Endothelial cell (in vitro differentiated cells): ENCODE measurements at places on chromosomes 5 and 9.

GRCh38 chr5:1197876-1198666 is 3.3 kb upstream of the SLC6A19 start:
- DNase-seq = no peak

GRCh38 chr5:56815658-56816545 is 553 bp downstream of the MAP3K1 start:
- DNase-seq = peak; percentile 47

GRCh38 chr9:124932333-124932732 is 8.6 kb downstream of the GOLGA1 start:
- DNase-seq = no peak

DNA sequence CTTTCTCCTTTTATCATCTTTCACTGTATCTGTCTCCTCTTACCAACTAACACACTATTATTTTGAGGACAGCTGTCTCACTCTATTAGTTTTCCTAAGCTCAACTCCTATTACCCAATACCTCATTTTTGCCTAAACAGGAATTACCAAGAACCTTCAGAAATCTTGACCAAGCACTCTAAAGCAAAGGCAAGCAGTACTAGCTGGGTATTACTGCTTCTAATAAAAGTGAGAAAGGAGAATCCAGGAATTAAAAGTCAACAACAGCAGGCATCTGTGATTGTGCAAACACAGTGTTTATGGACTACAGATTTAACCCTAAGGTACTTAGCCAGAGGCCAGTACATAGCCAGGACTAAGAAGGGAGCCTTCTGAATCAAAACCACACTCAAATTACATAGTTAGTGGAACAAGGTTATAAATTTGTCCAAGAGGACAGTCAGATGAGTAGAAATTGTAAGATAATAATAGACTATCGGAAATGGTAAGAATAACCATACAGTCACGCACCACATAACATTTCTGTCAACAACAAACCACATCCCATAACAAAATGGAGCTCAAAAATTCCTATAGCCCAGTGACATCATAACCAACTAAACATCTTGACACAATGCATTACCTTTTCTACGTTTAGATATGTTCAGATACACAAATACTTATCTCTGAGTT is 8.3 kb downstream of the RFX3 start:
- DNase-seq = no peak

DNA sequence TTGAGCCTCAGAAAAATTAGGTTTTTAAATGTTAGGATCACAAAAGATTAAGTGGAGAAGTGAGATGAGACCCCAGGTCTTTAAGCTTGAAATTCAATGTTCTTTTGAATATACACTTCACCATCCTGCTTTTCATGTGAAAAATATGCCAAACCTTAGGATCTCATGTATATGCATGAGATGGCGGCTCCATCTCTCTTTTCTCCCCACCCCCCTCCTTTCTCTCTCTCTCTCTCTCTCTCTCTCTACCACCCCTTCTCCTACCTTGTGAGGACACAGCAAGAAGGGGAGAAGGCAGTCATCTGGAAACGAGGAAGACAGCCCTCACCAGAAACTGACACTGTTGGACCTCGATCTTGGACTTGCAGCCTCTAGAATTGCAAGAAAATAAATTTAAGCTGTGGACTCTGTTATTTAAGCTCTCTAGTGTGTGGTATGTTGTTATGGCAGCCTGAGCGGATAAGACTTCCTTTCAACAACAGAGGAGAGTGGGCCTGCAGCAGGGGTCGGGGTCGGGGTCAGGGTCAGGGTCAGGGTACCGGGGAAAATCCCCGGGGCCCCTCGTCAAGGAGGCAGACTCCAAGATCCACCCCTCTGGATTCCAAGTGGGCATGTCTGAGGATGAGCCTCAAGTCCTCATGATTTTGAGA is 16.4 kb upstream of the ALDH1B1 start:
- DNase-seq = no peak

DNA sequence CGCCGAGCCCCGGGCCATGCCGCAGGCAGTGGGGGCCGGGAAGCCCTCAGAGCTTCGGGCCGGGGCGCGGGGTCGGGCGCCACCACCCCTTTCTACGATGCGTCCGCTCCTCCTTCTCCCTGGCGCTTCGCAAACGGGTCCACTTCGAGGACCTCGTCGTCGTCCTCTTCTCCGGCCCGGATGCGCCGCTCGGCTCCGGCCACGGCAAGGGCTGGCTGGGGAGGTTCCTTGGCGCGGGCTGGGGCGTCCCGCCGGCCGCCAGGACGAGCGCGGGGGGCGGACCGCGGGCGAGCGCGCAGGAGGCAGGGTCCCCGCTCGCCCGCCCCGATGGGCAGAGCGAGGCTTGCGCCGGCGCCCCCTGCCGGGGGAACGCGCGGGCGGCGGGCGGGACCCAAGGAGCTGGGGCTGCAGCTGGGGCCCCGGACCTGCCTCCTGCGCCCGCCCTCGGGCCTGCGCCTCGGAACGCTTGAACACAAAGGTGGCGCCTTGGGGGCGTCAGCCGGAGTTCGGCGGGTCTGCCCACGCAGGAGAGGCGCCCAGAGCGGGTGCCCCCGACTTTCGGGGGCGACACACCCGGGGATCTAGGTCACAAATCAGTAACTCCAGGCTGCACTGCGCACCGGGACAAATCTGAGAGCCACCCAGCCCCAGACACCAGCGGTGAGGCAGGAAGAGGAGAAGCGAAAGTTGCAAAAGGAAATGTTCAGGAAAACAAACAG is at the start of gene ROR2:
Gene ROR2, minus strand, starts transcription at position 283 of the 719 bp plus-strand sequence.
- DNase-seq = peak; percentile 91

- no peak for DNase-seq
Measured at GRCh38 chr5:113897748-113898147, 384.3 kb downstream of the YTHDC2 start.

GRCh38 chr5:113145757-113146387 is 169.3 kb downstream of the DCP2 start:
- no peak for DNase-seq

DNA sequence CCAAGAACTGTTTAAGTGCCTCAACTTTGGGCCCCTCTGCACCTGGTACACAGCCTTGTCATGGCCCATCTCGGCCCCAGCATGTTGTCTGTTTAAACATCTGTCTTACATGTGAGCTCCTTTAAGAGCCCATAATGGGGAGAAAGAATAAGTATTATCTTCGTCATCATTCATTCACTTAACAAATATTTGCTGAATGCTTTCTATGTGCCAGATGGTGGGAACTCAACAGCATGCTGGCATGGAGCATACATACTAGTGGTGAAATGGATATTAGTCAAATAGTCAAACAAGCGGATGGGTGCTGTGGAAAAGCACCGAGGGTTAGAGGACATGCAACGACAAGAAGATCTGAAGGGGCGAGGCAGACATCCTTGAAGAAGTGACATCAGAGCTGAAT is 54.5 kb downstream of the GABBR2 start:
- no peak for DNase-seq

GRCh38 chr5:1019001-1019905 is 10.7 kb downstream of the NKD2 start:
- DNase-seq = no peak

- DNase-seq = no peak
Measured at GRCh38 chr9:113026200-113026599, 14.2 kb upstream of the ZNF883 start.

DNA sequence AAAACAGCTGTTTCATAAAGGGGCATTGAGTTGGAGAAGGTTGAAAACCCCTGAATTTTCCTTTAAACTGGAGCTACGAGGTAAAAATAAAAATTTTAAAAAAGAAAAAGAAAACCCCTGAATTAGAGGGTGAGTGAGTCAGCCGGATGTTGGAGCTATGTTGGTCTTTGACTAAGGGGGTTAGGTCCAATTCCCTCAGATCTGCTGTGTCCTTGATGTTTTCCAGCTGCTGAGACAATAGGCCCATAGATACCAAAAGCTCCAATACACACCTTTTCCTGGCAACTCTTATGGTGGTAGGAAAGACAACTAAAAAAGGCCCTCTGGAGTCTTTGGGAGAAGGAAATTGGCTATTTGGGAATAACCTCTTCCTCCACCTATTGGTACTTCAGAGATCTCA is 79.4 kb upstream of the SAP30L start:
- DNase-seq = no peak

- no peak for DNase-seq
Measured at GRCh38 chr9:104775574-104775936, 11.6 kb downstream of the NIPSNAP3B start.

DNA sequence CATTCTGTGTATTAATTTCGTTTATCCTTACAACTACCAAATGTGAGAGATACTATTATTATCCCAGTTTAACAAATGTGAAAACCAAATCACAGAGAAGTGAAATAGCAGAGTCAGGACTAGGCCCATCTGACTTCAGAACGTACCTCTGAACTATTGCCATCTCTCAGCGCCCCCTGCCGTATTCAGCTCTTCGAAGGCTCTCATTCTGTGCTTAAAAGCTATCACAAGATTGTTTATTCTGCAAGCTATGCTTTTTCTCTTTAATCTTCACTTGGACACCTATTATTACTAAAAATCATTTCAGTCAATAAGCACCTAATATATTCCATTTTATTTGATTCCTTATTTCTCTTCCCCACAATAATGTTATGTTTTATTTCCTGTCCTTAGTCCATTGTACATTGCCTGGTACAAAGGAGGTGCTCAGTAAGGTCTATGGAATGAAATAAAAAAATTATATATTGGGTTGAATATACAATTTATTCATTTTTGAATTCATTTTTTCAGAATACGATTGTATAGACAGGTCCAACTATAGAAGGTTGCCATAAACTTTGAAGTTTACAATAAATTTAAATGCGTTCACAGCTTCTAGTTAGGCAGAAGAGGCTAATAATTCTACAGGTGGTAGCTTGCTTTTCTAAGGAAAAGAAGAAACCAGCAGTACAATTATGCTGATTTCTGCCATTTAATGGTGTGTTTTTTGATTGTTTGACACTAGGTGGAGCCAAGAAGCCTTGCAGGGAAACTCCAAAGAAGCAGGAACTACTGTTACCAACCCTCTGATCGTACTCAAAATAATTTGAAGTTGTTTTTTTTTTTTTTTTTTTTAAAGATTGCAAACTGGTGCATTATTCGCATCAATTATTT is 202.2 kb upstream of the DMRTA1 start:
- peak; percentile 55 for DNase-seq
